ENCODE measurements at places on chromosomes 4 and X.

GRCh38 chr4:152045449-152045806 lies 284.6 kb upstream of the GATB start:
- no peak for DNase-seq

DNA sequence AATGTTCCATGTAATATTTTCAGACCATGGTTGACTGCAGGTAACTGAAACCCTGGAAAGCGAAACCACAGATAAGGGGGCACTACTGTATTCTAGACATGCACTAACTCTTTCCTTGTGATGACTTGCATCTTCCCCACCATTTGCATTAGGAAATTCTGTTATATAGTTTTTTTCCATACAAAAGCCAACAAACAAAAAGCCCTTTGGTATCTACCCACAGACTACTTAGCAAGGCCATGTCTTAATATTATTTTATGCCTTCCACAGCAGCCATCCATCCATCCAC lies 23.5 kb downstream of the OCIAD1 start:
- DNase-seq = no peak

- no peak for DNase-seq
Measured at GRCh38 chr4:189802884-189803283, 137.8 kb upstream of the FRG1 start.

GRCh38 chr4:9919047-9919446 lies 102.2 kb downstream of the SLC2A9 start:
- DNase-seq = no peak

DNA sequence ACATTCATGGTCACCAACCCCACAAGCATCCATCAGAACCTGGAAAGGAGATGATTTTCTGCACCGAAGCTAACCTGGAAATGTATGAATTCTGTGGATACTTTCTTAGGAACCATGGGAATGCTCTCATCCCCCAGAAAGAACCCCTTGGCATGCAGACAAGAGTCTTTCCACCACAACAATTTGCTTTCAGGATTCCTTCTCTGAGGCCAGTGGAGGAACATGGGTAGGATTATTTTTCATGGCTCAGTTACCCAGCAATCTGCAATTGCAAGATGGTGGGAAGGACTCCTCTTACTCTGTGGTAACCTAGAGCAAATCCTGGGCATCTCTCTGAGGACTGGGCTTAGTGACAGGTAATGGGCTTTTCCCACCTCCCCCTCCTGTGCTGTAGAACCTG lies 131.9 kb upstream of the MSX1 start:
- no peak for DNase-seq

- no peak for DNase-seq
Measured at GRCh38 chr4:146096371-146096770, 79.1 kb upstream of the LSM6 start.
